ENCODE measurements at places on chromosomes 3 and 15. TPM values are rescaled to one million over a fixed set of nuclear protein-coding genes. Genes with fewer than 3 reads are reported as not detected.

SNX33 gene
- polyA plus RNA-seq = 13.0 TPM

TM4SF18 gene
- not detected for polyA plus RNA-seq

CMTM8 gene
- not detected for polyA plus RNA-seq

- DNase-seq = no peak
Measured at GRCh38 chr3:139430493-139430892, 41.0 kb upstream of the COPB2 start.

- no peak for DNase-seq
Measured at GRCh38 chr15:59360896-59361295, 11.8 kb downstream of the MYO1E start.

- DNase-seq = peak; percentile 15
Measured at GRCh38 chr3:179666436-179667035, 13.7 kb downstream of the USP13 start.

DNA sequence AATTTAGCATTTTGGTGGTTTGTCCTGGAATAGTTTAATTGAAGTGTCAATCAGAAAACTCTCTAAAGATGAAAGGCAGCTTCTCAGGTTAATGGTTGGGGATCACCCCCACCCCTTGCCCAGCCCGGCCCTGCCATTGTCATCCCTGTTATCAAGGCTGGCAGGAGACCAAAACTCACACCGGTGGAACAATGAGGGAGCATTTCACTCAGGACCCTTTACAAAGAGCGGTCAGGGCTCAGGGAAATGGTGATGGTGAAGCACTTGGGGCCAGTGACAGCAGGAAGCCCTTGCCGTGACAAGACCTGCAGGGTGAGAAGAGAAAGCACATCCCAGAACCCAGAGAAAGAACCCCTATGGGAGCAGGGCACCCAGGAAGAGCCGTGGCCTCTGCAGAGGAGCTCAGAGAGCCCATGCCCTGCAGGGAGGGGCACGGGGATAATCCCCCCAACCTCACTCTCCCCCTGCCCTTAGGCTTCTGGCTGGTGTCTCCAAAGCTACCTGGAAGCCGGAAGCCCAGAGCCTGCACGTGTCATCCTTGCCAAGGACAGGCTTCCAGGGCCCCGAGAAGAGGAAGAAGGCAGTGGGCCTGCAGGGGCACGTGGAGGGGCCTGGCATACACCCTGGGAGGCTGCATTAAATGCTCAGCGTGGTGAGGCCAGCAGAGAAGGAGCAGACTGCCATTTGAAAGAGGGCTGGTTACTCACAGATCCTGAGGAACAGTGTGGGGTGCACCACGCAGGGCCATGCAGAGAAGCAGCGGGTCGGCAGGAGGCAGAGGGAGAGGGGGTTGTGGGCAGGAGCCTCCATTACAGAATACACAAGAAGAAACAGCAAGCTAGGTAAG, 80.6 kb upstream of the PRR20G start:
- DNase-seq = no peak

DNA sequence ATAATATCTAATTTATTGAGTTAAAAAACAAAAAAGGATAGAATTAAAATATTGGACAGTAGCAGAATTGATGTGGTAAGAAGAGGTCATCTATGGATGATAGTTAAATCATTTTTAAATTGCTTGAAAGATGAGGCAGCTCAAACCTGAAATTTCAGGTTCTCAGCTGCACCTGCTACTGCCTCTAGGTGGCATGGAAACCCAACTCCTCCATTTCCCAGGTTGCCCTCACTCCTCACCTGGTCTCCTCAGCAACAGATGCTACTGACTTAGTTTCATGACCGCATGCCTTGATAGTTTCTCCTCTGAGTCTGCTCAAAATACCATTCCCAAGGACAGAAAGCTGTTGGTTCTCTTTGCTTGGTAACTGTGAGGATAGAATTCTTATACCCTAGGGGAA, 148.1 kb downstream of the ABHD5 start:
- no peak for DNase-seq

DNA sequence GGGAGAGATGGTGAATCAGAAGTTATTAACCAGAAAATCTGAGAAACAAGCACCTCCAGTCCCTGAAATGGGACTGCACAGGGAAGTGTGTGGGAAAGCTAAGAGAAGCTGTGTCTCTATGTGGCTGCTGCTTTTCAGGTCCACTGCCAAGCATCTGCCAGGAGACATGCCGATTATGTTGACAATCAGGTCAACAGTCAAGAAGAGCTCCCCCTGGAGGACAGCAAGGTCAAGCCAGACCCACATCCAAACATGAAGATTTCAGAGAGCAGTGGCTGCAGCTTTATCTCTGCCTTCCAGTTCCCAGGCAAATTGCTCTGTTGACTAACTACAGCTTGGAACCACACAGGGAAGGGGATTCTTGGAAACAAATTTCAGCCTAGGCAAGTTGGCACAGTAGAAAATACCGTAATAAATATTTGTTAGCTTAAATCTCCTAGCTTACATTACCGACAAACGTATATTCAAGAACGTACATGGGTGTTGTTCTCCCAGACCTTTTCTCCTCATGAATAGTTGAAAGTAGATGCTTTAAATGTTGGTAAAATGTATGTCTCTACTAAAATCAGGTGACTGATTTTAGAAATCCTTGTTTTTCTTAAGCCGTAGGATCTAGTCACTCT, 394.5 kb upstream of the RARB start:
- peak; percentile 40 for DNase-seq
